ENCODE measurements at places on chromosomes 6 and 20.

DNA sequence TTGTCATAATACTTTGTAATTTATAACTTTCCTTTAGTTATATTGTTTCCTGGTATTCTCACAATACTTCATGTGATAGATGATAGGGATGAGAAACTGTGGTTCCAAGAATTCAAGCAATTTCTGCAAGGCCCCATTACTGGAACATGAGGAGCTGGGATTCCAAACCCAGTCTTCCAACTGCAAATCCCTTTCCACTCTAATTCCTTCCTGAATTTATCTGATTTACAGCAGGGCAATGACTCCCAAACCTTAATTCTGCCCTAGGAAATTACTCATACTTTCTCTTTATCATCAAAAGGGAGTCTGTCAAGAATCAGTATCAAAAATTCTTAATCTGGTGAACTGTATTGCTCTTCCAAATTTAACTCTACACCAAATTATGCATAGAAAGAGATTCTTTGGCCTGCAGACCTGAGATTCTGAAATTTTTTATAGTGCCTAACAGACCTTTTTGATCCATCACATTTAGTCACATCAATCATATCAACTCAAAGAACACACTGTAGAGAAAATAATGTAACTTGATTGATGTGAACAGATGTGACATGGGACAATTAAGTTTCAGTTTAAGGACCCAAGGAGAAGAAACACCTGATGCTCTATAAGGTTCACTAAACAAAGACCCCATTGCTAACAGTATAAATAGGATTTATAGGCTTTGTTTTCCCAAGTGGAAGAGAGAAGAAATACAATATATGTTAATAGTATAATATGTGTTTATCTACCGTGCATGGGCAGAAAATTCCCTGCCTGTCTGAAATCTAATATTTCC lies 41.5 kb upstream of the GJA1 start:
- no peak for DNase-seq

DNA sequence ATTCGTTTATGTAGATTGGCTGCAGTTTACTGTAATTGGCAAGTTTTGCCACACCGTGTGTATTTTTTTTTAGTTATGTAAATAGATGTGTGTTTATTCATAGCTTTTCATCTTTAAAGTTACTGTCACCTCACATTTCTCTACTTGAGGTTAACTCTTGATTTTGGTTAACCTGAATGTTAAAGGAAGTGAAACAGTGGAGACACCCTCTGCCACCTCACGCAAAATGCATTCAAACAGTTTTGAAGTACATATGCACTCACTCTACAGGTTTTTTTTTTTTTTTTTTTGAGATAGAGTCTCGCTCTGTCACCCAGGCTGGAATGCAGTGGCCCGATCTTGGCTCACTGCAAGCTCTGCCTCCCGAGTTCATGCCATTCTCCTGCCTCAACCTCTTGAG lies 17.7 kb downstream of the OR2A4 start:
- DNase-seq: peak; percentile 24

- DNase-seq: no peak
Measured at GRCh38 chr6:133889557-133890403, 867 bp downstream of the TCF21 start.

DNA sequence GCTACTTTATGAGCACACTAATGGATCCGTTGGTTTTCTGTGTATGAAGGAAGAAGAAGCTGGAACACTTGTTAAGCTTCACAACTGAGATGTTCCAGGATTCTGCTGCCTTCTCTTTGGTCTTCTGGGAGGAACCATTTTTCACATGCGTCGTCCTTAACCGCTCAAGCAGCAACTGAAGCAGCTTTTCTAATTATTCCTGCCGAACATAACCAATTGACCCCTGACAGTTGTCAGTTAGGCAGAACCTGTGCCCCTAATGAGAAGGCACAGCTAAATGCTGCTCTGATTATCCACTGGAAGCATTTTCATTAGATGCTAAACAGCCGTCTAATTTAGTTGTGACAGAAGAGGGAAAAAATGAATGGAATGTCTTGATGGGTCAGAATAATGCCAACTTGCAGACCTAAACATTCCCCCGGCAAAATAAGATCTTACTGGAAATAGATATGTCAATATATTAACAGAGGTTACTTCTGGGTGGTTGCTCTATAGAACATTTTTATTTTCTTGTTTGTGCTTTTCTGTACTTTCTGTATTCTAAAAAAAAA lies 85.0 kb upstream of the SMLR1 start:
- DNase-seq: no peak

DNA sequence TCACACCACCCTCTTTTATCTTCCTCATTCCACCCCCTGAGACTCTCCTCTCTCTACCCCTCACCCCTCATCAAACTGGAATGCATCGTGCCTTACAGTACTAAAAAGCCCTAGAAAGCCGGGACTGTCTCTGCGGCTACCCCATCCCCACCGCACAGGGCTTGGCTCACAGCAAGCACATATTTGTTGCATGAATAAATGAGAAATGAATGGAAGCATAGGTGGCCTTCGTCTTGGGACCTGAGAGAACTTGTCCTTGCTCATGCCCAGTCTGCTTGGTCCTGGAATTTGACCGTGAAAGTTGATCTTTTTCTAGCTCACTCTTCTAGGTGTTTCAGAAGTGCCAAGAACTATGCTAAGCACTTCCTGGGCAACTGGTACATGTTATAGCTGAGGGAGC lies 53.3 kb downstream of the APCDD1L start:
- no peak for DNase-seq

GRCh38 chr20:22722811-22723210 lies 138.4 kb upstream of the FOXA2 start:
- no peak for DNase-seq

DNA sequence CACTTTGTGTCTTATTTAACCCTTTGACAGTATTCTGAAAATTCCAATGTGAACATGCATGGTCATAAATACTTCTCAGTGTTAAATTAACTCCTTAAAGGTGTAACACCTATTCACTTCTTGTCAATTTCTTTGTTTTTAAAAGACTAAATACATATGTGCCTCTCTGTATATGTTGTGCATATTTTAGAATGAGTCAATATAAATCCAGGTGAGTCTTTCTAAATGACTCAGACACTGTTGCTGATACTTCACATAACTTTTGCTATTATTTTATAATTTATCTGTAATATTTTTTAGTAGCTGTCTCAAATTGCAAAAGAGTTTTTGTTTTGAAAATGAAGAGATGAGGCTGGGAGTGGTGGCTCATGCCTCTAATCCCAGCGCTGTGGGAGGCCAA lies 36.0 kb downstream of the TIAM2 start:
- DNase-seq: no peak

- DNase-seq: no peak
Measured at GRCh38 chr20:44188752-44189151, 1.8 kb upstream of the JPH2 start.

DNA sequence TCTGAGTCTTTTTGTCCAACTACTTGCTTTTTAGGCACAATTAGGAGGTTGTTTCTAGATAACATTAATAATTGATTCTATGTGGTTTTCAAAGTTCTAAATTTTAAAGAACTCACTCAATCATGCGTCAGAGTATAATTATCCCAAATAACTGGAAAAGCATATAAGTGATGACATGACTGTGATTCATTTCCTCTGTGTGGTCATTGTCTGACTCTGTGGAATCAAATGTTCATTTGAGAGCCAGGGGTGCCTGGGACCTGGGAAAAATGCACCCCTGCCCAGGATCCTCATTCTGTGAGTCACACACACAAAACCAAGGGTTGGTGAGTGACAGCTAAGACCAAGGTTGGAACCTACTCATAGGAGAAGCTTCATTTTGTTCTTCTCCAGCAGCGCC lies 127.1 kb upstream of the MLIP start:
- DNase-seq: no peak

- no peak for DNase-seq
Measured at GRCh38 chr6:434051-434705, 42.6 kb downstream of the IRF4 start.

- DNase-seq: no peak
Measured at GRCh38 chr20:32960849-32961731, 43.1 kb downstream of the SUN5 start.

DNA sequence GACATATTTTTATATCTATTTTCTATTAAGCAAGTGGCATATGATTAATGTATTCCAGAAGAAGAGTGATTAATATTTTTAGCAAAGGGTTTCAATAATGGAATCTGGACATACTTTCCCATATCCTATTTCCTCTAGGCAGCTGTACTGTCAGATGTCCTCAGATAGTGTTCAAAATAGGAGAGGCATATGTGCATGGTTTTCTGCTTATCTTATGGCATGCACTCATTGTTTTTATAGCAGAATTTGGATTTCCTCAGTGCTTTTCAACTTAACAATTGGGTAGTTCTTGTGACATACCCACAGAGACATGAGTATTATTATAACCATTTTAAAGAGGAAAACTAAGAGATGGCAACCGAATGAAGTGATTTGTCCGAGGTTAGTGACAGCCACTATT lies 12.6 kb upstream of the SLC17A5 start:
- no peak for DNase-seq

DNA sequence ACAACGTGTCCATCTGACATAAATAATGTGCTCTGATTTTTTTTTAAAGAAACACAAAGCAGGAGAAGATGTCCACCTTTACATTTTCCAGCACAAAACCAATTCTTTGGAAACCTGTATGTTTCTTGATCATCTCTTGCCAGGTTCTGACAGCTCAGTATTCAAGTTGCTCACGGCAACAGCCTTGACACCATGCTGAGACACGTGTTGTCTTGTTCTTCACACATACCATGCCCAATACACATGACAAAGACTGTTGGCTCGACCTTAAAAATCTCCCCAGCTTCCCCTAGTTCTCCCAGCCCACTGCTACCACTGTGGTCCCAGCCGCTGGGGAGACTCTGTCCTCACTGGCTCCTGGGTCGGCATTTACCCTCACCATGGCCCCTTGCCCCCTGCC lies 518.9 kb downstream of the PREX1 start:
- no peak for DNase-seq

DNA sequence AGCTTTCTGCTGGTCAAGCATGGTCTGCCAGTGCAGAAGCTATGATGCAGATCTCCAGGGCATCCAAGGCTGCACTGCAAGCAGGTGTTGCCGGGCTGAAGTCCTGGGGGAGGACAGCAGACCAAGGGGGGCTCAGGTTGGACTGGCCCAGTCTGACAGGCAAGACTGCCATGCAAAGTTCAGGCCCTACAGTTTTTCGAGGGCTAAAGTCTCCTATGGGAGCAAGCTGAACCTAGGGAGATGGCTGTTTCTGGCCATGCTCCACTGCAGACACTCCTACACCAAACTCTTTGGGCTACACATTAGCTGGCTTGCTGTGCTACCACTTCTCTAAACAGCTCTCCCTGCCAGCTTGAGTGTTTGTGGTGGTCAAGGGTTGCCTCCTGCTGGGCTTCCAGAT lies 130.0 kb upstream of the SYNCRIP start:
- no peak for DNase-seq

- no peak for DNase-seq
Measured at GRCh38 chr6:69907981-69908498, 41.7 kb downstream of the COL19A1 start.

GRCh38 chr20:53126185-53126584 lies 154.0 kb downstream of the TSHZ2 start:
- no peak for DNase-seq

DNA sequence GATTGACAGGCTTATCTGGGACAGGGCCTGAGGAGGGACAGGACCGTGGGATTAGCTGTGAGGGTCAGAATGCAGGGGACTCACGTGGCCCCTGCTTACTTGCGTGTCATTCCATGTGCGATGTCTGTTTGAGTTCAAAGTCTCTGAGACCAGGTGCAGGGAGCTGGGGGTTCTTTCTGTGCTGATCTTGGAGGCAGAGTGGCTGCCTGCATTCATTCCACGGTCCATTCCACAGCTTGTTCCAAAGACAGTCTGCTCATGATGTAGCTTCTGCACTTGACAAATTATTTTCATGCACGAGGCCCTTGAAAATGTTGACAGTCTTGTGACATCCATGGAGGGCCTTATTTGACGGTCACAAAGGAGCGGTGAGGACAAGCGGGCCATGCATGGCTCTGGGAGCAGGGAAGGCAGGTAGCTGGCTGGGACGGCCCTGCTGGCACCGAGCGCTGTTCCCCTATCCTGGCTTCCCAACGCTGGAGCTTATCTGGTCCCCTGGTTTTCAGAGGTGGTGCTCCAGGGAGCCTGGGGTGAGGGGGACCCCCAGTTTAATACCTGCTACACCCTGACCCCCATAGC lies 156.3 kb upstream of the RNF24 start:
- DNase-seq: no peak

DNA sequence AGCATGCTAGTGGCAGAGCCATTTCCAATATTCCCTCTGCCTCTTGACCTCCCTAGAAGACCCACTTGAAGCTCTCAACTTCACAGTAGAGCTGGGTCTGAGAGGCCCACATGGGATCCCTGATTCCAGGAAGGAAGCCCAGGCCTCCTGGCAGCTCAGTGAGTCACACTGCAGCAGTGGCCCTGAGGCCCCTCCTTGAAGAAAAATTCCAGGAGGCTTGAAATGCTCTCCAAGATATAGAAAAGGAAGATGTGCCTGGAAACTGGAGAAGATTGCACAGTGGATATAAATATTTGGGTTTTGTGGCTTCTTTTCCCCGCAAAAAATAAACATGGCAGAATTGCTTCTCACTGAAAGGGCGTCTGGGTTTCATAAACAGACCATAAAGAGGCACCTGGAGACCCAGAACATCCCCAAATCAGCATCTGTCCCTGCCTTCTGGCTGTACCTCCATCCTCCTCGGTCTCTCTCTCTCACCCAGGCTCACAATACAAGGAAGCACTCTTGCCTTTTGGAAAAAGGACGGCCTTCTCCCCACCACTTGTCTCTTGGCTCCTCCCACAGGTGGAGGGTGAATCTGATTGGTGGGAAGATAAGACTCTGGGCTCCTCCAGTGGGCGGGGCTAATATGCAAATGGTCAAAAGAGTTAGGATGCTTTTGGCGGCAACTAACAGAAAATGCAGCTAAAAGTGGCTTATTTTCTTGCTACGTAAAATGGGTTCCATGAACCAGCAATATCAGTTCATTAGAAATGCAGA lies 200.0 kb upstream of the SULF2 start:
- no peak for DNase-seq

GRCh38 chr6:290111-290922 lies 2.0 kb upstream of the DUSP22 start:
- DNase-seq: no peak
